ENCODE measurements at places on chromosomes 7 and 10. TPM values are rescaled to one million over a fixed set of nuclear protein-coding genes. Genes with fewer than 3 reads are reported as not detected.

The SIRT1 gene
- 14.3 TPM for total RNA-seq

The PDZD7 gene
- 0.17 TPM for total RNA-seq

The OR6V1 gene
- total RNA-seq: not detected

The CDH23 gene
- total RNA-seq: 3.1 TPM

The WDR86 gene
- total RNA-seq: not detected

The TEX36 gene
- total RNA-seq: not detected

The WEE2 gene
- total RNA-seq: not detected

The GRM3 gene
- not detected for total RNA-seq

The CEP55 gene
- total RNA-seq: 0.51 TPM

The ADRB1 gene
- 87.6 TPM for total RNA-seq

The SPDYE16 gene
- total RNA-seq: not detected

The ITIH2 gene
- not detected for total RNA-seq

The GIMAP5 gene
- 7.9 TPM for total RNA-seq

The AZGP1 gene
- total RNA-seq: 49.4 TPM

The CREB3L2 gene
- 30.1 TPM for total RNA-seq

The TSC22D4 gene
- total RNA-seq: 49.7 TPM

The EBF3 gene
- total RNA-seq: 6.0 TPM

The UCMA gene
- not detected for total RNA-seq

The NEURL1 gene
- 0.38 TPM for total RNA-seq

The TBC1D12 gene
- total RNA-seq: 4.2 TPM

The GPR146 gene
- 24.7 TPM for total RNA-seq

The C10orf67 gene
- total RNA-seq: 0.92 TPM

The ZPBP gene
- total RNA-seq: not detected

The HPSE2 gene
- total RNA-seq: 0.14 TPM

The GRID2IP gene
- total RNA-seq: not detected

The SCART1 gene
- 0.64 TPM for total RNA-seq

The AP4M1 gene
- 14.4 TPM for total RNA-seq

The GLCCI1 gene
- total RNA-seq: 9.8 TPM

The PTF1A gene
- not detected for total RNA-seq

The GSTK1 gene
- total RNA-seq: 251 TPM
